ENCODE measurements at places on chromosomes 12 and 14.

GRCh38 chr12:5507401-5507935, 75.6 kb downstream of the NTF3 start:
- DNase-seq: no peak

DNA sequence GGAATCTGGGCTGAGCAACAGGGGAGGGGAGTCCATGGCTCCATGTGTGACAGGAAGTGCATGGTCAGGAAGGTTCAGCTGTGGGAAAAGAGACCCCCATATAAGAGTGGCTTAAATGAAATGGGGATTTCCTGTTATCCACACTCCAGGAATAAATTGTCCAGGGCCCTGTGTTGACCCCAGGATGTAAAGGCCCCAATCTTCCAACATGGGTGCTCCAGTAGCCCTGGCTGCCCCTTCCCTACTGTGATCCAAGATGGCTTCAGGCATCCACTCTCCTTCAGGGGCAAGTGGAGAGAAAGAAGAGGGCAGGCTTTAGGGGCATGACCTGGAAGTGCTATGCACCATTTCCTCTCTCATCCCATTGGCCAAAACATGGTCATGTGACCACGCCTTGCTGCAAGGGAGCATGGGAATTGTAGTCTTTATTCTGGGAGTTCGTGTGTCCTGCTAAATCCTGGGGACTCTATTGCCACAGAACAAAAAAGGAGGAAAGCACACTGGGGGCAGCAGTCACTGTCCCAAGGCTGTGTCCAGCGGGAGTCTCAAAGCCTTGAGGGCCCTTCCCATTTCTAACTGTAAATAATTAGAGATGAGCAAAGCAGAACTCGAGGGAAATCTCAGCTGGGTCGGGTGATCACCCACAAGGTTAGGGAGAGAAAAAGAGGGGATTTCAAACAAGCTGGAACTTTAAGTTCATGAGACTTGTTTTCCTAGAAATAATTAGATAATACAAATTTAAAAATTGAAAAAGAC, 289.2 kb downstream of the ADGRD1 start:
- no peak for DNase-seq

DNA sequence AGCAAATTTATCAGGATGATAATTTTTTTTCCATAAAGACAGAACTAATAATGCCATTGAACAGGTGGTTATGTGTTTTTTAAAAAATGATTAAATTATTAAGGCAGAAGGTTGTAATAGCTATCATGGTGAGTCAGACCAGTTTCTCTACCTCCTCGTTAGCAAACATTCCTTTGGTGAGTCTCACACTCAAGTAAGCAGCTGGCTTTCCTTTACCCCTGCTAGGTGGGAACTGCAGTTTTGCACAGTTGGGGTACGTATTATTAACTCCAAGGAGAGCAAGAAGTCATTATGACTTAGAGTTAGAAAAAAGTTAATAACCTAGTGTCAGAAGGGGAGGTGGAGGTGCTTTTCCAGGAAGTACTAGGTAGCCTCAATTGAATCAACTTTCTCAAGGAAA, 165.3 kb downstream of the SNAPC1 start:
- peak; percentile 12 for DNase-seq

DNA sequence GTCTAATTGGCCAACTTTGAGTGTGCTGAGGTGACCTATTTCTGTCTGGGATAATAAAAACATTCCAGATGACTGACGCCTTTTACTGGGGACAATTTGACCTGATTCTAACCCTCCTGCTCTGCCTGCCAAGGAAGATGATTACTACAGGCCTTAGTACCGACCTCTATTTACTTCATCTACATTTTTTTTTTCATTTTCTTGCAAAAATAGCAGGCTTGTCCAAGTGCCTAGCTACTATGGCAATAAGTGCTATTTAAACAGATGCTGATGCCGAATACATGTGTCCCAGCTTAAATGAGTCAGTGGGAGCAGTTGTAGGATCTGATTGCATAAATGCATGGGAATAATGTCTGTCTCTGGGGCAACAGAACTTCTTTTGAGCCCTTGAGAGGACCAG, 254.3 kb downstream of the RGS6 start:
- no peak for DNase-seq

DNA sequence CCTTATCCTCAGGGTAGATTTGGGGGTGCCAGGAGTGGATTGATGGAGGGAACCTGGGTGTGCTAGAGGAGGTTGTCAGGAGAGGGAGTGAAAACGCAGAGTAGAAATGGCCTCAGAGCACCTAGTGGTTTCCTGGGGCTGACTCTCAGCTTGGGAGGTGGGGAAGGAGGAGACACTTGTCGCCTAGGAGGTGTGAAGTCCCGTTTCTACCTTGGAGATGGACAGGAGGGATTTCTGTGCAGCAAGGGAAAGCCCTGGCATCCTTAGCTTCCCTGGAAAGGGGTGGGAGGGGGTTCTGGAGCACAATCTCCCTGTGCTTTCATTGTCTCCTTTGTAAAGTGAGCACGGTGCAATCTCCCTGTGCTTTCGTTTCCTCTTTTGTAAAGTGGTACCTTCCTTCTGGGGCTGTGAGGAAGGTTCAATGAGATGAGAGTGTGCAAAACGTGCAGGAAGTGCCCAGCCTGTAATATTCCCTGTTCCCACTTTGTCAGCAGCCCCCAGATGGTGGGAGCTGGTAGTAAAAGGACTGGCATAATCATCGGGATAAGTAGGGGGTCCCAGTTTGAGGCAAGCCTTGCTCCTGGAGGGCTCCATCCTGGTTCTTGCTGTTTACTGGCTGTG, 1.6 kb downstream of the OAS3 start:
- DNase-seq: no peak

DNA sequence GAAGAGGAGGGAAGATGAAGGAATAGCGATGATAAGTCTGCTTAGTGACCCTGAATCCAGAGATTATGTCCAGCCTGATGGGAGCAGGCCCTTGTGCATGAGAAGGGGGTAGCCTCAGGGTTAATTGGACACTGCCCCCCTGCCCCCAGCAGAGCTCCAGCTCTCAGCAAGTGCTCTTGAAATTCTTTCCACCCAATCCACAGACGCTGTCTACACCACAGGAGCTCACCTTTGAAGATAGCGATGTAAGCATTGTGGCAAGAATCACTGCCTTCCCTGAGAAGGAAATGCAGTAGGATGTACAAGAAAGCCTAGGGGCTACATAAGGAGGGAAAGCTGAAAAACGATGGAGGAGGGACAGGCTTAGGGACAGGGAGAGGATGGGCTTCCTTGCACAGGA, 39.4 kb downstream of the CRACR2A start:
- DNase-seq: no peak

GRCh38 chr12:111783046-111783445, 16.3 kb downstream of the ALDH2 start:
- DNase-seq: no peak

GRCh38 chr12:120887253-120888043, 16.7 kb downstream of the SPPL3 start:
- DNase-seq: no peak

DNA sequence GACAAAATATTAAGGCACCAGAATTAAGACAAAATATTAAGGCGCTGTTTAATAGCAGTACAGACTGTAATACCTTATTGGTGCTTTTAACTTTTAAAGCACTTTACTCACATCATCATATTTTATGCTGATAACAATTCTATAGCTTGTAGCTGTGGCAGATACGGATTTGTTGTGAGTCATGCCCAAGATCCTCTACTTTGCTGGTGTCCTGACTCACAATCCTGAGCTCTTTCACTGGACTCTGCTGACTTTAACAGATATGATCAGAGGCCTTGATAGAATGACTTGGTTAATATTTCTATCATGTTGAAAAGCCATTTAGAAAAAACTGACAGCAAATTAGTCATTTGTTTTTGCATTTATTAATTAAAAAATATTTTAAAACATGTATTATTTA, 99.0 kb upstream of the PKP2 start:
- DNase-seq: no peak

GRCh38 chr12:21827083-21827482, 52.6 kb upstream of the KCNJ8 start:
- no peak for DNase-seq

DNA sequence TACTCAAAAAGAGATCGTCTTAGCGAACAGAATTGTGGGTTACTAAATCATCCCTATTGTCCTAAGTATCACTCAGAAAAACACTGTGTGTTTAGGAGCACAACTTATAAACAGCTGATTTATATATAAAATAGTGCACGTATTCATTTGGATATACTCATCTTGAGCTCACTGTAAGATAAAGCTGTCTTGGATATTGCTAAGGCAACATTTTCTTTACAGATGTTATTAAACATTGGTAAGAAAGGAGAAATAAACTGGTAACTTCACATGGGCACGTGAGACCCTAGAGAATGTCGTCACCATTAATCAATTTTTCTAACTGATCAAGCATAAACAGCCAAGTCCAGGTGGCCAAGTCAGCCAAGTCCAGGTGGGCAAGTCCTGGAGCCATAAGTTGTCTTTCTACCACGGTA, 1.7 kb downstream of the PAWR start:
- no peak for DNase-seq

DNA sequence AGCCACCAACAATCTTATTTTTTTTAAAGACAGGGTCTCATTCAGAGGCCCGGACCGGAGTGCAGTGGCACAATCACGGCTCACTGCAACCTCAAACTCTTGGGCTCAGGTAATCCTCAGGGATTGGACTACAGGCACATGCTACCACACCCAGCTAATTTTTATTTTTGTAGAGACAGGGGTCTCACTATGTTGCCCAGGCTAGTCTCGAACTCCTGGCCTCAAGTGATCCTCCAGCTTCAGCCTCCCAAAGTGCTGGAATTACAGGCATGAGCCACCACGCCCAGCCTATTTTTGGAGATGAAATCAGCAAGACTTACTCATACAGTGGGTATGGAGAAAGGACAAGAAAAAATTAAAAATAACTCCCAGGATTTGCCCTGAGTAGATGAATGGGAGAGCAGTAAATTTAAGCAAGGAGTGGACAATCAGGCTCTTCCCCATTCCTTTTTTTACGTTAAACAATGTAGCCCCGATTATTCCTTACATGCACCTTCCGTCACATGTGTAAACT, 13.2 kb downstream of the FMNL3 start:
- DNase-seq: no peak

DNA sequence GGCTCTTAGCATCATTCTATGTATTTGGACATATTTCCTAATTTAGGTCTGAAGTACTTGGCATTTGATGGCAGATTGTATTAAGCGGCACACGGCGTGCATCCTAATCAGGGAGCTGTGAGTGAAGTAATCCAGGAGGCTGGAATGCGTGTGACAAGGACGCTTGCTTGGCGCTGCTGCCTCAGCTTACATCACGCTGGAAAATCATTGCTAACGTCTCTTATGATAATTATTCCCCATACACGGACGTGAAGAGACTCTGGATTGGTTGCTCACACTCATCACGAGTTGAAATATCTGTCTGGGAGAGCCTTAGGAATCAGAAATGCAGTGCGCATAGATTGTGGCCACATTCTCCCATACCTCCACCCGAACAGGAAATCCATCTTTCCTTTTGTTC, 85.3 kb downstream of the FBXW8 start:
- no peak for DNase-seq

DNA sequence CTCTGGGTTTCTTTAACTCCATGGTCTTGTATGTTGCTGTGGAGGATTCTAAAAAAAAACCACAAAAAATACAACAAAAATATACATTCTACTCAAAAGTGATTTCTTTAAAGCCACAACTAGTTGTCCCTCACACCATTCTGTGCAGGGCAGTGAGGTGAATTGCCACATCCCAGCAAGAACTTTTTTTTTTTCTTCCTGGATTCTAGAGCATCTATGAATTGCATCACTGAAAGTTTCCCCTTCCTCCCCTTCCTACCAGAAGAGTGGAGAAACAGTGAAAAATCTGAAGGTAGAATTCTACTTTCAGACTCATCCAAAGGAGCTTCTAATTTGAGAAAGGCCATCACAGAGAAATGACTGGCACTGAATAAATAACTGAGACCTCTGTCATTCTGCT, 395.3 kb downstream of the AEBP2 start:
- DNase-seq: no peak

- peak; percentile 32 for DNase-seq
Observed at GRCh38 chr14:92986254-92987147, 63.6 kb downstream of the CHGA start.

DNA sequence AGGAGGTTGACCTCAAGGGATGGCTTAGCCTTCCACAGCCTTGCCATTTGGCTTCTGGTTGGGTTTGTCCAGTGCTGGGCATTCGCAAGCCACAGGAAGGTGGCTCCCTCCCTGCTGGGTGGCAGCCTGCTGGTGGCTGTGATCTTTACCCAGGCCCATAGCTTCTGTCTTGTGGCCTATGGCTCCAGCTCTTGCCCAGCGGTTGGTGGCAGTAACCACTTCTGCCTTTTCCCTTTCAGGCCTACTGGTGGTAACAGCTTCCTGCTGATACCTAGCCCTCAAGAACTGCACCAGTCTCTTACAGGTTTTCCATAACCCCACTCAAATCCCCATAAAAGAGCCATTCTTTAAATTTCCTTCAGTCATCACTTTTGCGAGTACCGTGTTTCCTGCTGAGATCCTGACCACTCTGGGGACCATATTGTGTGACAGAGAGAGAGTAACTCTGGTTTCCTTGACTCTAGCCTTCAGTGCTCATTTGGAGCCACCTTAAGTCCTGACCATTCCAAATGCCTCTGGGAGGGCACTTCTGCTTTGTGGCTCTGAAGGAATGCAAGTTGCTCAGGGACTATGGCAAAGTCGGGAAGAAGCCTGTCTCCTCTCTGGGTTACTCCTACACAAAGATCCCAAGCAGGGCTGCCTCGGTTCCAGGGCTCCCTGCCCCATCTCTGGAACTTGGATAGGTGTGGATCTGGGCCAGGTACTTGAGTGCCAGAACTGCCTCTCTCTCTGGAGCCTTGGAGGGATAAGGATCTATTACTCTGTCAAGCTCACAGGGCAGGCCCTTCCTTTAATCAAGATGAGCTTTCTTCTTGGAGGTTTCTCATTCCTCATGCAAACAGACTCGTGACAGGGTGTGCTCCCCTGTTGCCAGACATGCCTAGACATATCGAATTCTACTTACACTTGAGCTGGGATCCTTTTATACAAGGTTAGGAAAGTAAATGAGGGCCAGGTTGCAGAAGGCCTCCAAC, 2.9 kb upstream of the NYNRIN start:
- DNase-seq: no peak

- no peak for DNase-seq
Observed at GRCh38 chr12:68222326-68222725, 3.3 kb downstream of the IL26 start.

DNA sequence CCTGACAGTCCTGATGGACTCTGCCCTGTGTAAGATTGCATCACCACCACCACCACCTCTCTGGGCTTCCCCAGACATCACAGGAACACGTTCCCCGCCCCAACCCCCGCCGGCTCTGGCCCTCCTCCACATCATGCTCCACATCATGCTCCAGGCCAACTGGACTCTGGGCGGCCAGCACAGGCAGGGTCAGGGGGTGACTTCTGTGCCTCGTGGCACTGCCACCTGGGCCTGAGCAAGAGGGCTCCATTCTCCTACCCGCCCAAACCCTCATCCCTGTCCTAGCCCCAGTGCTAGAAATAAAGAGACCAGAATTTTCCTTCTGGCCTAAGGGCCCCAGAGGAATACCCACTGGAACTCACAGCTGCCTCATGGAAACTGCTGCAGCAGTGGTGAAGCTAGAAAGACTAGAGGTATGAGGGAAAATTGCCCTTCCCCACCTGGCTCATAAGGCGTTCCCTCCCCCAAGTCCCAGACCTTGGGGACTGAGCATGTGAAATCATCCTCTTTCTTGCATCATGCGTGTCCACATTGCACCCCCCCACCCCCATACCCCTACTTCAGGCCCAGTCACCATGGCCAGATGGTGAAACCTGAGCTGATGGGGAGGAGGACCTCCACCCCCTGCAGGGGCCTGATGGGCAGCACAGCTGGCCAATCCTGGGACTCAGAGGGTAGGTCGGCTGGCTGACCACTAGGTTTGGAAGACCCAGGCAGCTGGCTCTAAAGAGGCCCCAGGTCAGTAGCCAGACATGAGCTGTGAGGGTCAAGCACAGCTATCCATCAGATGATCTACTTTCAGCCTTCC, at the start of gene INHBE:
INHBE (plus strand) TSS at position 742 of the 808 bp plus-strand sequence. CDS start 230 bp downstream, outside the sequence.
- peak; percentile 96 for DNase-seq

All from fibroblast of skin of left quadriceps (primary cell).